ENCODE measurements at places on chromosomes 3 and 15.

GRCh38 chr3:149489060-149489690, 14.7 kb downstream of the TM4SF4 start:
- no peak for DNase-seq

DNA sequence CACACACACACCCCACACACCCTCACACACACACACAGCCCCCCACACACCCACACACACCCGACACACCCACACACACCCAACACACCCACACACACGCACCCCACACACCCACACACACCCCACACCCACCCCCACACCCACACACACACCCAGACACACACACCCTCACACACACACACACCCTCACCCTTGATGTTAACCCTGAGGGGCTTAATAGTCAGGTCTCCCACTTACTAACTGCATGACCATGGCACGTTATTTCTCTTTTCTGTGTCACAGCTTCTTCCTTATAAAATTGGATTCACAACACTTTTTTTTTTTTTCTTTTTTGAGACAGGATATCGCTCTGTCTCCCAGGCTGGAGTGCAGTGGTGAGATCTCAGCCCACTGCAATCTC, 2.8 kb downstream of the GRM2 start:
- no peak for DNase-seq

GRCh38 chr3:81864272-81864671, 102.8 kb upstream of the GBE1 start:
- DNase-seq: no peak

- DNase-seq: no peak
Observed at GRCh38 chr15:58453931-58454793, 22.4 kb downstream of the LIPC start.

GRCh38 chr3:47872916-47873315, 70.0 kb downstream of the DHX30 start:
- DNase-seq: no peak

GRCh38 chr3:141279077-141279967, 47.7 kb downstream of the PXYLP1 start:
- no peak for DNase-seq

DNA sequence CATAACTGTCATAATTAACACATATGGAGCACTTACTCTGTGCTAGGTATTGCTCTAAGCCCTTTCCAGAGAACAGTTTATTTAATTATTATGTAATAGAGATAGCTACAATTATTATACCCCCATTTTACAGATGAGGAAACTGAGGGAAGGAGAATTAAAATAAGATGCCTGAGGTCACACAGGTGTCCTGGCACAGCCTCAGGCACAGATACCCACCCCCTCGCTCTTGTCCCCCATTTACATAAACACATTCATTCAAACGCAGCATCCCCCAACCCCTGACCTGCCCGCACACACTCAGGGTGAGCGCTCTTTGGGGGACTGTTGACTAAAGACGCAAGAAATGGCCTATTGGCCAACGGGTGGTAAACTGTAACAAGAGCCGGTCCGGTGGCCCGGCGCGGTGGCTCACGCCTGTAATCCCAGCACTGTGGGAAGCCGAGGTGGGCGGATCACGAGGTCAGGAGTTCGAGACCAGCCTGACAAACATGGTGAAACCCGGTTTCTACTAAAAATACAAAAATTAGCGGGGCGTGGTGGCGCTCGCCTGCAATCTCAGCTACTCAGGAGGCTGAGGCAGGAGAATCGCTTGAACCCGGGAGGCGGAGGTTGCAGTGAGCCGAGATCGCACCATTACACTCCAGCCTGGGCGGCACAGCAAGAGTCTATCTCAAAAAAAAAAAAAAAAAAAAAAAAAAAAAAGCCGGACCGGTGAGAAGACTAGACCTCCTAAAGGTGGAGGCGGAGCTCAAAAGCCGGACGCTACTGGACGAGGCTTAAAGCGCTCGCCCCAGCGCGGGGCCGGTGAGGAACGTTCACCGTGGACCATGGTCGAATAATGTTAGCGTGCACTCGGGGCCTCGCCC, 1.9 kb upstream of the ISL2 start:
- DNase-seq: no peak

- DNase-seq: no peak
Observed at GRCh38 chr15:80549654-80550053, 145.5 kb upstream of the ABHD17C start.

DNA sequence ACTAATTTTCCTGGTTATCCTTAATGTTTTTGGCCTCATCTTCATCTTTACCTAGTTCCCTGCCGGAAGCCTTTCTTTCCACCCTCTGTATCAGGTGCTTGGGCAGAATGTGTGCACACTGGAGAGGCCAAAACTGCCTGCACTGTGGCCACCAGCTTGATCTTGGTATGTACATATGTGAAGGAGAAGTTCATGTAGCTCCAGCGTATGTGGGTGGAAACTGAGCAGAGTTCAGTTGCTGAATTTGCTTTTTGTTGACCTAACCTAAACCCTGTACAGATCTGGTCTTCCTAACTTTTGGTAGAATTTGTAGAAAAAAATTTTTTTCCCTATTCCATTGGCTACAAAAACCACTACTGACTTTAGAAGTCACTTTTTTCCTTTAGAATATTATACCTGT, 65.9 kb upstream of the IGSF10 start:
- DNase-seq: no peak

GRCh38 chr3:183044547-183045229, 54.6 kb downstream of the MCCC1 start:
- no peak for DNase-seq

- no peak for DNase-seq
Observed at GRCh38 chr3:142270407-142270806, 45.0 kb upstream of the GK5 start.

- no peak for DNase-seq
Observed at GRCh38 chr3:58471025-58471887, 20.6 kb upstream of the KCTD6 start.

Data from T-helper 9 cell (primary cell).